ENCODE measurements at places on chromosomes 2 and 18.

- no peak for DNase-seq
Observed at GRCh38 chr18:732371-732770, 19.9 kb upstream of the ENOSF1 start.

- DNase-seq = no peak
Observed at GRCh38 chr2:20141056-20141762, 83.7 kb downstream of the SDC1 start.

GRCh38 chr2:65918760-65919187 is 486.4 kb upstream of the SPRED2 start:
- no peak for DNase-seq

- DNase-seq = no peak
Observed at GRCh38 chr2:27901234-27901633, 10.7 kb downstream of the BABAM2 start.

DNA sequence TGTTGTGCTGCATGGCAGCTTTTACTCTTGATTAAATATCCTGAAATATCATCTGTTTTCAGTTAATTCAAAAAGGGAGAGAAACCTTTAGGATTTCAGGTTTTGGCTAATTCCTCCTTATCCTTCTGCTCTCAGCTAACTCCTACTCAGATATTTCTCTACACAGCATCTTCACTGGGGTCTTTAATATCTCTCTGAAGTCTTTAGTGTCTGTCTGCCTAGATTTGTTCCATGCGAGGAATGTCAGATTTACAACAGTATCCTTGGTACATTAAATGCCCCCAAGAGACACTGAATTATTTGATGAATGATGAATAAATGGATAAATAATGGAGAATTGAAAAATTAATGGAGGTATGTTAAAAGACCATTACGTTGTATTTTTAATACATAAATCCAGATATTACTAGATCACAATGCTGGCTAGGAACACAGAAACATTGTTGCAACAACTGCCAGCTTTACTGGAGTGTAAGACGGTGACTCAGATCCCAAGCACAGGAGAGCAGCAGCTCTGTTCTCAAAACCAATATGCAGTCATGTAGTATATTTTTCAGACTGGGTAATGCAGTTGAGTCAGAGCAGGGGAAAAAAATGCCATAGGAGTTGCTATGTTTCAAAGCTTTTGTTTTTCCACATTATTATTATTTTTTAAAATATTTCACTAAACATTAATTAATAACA is 388.0 kb upstream of the SYT4 start:
- no peak for DNase-seq

- DNase-seq = no peak
Observed at GRCh38 chr18:49274188-49274714, 186.2 kb downstream of the DYM start.

DNA sequence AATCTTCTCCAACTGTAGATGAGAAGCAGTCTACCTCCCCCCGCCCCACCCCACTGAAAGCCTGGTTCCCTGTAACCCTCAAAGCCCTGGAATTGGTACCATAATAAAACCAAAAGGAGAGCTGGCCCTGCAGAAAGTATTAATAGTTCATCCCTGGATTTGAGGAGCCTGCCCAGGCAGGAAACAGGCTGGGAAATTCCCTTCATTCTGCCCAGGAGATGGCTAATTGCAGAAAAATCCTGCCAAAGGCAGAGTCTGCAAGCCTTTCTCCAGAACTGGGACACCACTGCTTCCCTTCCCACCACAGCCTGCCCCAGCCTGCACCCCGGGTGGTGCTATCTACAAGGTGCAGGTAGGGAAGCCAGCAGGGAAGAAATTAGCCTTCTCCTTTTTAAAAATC is 16.3 kb downstream of the GKN2 start:
- DNase-seq = no peak

DNA sequence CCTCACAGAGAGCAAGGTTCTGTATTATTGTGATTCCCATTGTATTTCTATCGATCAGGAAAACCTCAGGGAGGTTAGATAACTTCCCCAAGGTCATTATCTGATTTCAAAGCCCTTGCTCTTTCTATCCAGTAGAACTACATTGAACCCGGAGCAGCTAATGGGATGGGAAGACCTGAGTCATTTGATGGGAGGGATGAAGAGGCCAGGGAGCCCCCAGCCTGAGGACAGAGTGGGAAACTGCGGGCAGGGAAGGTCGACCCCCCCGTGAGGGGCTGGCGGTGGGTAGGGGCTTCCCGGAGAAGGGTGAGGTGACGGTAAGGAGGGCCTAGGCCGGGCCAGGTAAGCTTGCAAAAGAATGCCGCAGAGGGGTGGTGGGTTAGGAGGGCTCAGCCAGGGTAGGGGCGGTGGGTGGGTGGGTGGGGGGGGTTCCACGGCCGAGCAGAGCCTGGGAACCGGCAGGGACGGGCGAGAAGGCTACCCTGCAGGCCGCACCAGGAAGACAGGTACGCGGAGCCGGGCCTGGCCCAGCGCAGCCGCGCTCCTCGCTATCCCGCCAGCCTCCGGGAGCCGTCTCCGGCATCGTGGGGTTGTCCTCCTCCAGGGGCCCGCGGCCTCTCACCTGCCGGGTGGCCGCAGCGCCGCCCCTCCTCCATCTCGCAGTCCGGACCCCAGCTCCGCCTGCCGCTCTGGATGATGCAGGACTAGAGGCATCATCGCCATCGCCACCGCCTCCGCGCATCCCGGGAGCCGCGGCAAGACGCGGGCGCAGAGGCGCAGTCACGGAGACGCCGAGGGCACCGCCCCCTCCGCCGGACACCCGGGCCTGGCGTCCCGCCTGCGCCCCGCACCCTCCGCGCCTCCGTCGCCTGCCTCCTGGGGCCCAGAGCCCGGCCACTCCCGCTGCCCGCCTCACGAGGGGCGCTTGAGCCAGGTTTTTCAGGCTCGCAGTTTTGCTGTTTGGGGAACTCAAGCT is at the start of gene GPR75:
TSS of gene GPR75 (minus strand) at position 762 of the 976 bp plus-strand sequence. CDS start 5,211 bp downstream, outside the sequence.
- DNase-seq = no peak

DNA sequence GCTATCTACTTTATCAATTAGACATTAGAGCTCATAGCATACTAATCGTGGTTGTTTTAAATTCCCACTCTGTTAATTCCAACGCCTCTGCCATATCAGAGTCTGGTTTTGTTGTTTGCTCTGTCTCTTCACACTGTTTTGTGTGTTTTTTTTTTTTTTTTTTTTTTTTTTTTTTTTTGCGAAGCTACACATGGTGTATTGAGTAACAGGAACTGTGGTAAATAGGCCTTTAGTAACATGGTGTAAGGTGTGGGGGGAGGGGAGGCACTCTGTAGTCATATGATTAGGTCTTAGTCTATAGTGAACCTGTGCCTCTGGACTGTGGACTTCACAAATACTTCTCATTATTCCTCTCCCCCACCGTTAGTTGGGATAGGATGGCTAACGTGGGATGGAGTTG is 370.7 kb upstream of the RAB12 start:
- DNase-seq = no peak

GRCh38 chr2:239216614-239217273 is 184.1 kb downstream of the HDAC4 start:
- no peak for DNase-seq

DNA sequence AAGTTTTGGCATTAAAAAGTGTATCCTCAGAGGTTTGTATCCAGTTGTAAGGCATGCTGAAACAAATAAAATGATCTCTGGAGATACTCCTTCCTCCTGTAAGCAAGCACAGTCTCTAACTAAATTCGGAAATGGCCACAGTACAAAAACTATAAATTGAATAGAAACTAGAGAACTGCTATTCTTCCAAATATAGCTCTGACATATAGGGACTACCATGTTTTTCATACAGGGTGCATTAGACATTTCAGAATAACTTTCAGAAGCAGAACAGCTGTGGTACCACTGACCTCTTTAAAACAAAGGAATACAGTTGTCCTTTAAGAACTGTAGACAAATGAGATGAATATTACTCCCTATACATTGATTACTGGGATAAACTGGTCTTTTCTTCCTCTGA is 568.5 kb downstream of the ARHGAP15 start:
- DNase-seq = no peak

DNA sequence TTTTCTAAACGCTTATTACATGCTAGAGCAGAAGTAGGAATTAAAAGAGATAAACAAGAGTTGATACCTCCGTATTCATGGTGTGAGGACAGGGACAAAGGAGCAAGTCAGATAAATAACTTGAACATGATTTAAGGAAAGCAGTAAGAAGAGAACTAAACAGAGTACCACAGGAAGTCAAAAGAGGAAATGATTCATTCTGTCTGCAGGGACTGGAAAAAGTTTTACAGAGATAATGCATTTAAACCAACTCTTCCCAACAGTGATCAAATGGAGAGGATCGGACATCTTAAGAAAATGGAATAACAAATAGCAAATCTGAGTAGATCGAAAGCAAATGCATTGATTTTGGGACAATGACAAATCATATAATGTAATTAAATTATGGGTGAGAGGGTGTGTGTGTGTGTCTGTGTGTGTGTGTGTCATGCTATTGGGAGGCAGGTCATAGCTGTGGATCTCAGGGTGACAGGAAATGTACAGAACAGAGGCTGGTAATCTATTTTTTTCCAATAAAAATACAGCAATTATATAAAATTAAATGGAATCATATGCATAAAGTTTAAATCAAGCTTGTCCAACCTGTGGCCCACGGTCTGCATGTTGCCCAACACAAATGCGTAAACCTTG is 113.4 kb downstream of the MC4R start:
- DNase-seq = no peak

DNA sequence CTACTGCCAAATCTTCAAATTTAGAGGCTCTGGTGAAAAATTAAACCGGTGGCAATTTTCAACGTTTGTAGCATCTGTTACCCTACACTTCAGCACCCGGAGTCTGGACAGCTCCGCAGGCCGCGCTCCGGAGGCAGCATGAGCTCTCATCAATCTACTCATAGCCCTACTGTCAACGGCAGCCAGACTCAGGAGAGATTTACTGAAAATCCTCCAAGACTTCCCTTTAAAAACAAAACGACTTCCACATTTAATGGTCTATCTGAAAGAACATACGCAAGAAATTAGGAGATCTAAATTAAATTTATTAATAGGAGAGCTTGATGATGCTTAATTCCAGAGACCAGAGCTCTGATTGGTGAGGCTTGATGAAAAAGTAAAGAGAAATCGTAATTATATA is 970 bp upstream of the ADCYAP1 start:
- no peak for DNase-seq

- no peak for DNase-seq
Observed at GRCh38 chr18:14921547-14921946, 173.6 kb downstream of the ANKRD30B start.

GRCh38 chr18:48058486-48058885 is 128.0 kb upstream of the SMAD2 start:
- DNase-seq = no peak

DNA sequence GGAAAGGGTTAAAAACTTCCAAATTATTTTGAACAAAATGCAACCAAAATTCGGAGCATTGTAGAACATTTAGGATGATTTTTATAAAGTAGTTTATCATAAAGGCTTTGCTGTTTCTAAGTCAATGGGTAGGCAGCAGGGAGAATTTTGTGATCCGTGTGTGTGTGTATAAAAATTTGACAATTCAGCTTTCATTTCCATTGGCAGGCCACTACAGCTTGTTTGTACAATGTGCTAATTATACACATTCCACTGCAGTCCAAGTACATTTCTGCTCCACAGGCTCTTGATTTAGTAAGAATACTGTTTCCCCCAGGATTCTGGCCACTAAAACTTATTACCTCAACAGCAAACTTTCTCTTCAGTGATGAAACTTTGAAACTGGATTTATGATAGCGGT is 71.8 kb upstream of the LTBP1 start:
- DNase-seq = no peak

GRCh38 chr2:64543008-64543697 is 19.0 kb downstream of the AFTPH start:
- no peak for DNase-seq

- no peak for DNase-seq
Observed at GRCh38 chr2:49640630-49641029, 486.3 kb upstream of the FSHR start.

GRCh38 chr2:20516646-20517341 is 69.9 kb downstream of the RHOB start:
- DNase-seq = no peak

DNA sequence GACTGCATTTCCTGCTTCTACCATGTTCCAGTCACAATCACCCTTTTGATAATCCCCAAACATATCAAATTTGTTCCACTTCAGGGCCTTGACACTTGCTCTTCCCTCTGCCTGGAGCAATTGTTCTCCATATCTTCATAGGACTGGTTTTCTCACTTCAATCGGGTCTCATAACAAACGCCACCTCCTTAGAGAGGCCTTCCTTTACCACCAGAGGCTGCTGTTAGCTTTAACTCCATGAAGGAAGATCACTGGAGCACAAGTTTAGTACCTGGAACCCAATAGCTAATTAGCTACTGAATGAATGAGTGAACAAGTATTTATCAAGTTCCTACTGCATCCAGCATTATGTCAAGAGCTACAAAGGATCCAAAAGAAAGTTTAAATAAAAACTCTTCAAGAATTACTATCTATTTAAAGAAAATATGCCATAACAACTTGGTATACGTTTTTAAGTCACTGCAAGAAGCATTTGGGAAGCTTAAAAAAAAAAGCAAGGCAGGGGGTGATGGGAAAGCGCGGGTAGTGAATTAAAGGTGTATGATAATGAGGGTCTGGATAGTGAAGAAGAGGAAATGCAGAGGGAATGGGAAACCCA is 58.8 kb downstream of the BAZ2B start:
- DNase-seq = no peak

GRCh38 chr18:14085770-14086457 is 46.3 kb downstream of the ZNF519 start:
- no peak for DNase-seq

GRCh38 chr2:224987733-224988132 is 54.5 kb downstream of the DOCK10 start:
- no peak for DNase-seq

DNA sequence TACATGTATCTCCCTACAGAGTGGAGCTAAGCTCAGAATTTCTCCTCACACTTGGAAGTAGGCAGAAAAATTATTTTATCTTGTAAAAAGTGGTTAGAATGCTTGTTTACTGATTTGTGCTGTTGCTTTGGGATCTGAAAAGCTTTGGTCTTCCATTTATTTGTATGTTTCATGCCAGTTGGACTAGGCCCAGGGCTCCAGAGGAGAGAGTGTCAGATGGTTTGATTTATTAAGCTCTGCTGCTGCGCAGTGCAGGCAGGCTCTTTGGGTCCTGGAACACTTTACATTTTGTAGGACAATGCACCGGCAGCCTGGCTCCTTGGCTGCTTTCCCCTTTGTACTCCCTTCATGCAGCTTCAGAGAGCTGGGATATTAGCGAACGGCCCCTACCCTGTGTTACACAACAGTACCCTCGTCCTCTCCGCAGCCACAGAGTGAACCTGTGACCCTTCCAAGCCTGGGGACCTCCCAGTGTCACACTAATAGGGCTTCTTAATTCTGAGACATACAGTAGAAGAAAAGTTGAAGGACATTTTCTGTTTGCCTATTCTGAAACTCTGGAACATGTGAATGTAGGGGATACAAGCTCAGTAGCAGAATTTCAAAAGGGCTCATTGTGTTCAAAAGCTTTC is 56.7 kb upstream of the EML6 start:
- DNase-seq = no peak

GRCh38 chr2:120948662-120949011 is 213.0 kb downstream of the GLI2 start:
- no peak for DNase-seq

GRCh38 chr2:28283861-28284260 is 108.8 kb upstream of the FOSL2 start:
- no peak for DNase-seq

Data from stimulated activated CD8-positive, alpha-beta memory T cell treated with anti-CD3 and anti-CD28 coated beads, Interleukin-12 subunit alpha, Interleukin-12 subunit beta, amount 100 ng/mL, for 4 hours (primary cell).